ENCODE measurements at places on chromosomes 4 and X. TPM values are rescaled to one million over a fixed set of nuclear protein-coding genes. Genes with fewer than 3 reads are reported as not detected.
A peak's percentile ranks its signal among the peaks of the same experiment; 100 is the strongest.

The SCRG1 gene
- not detected for polyA plus RNA-seq

The USP17L28 gene
- polyA plus RNA-seq: not detected

The ANAPC4 gene
- 8.8 TPM for polyA plus RNA-seq

The CHST7 gene
- 1.2 TPM for polyA plus RNA-seq

The ANXA3 gene
- polyA plus RNA-seq: 109 TPM

The FGFR3 gene
- 6.0 TPM for polyA plus RNA-seq

The UGT2B10 gene
- polyA plus RNA-seq: 0.07 TPM

The NOP14 gene
- 10.4 TPM for polyA plus RNA-seq

The ADAM29 gene
- polyA plus RNA-seq: not detected

The PTPN13 gene
- polyA plus RNA-seq: 2.5 TPM

The NPNT gene
- polyA plus RNA-seq: 16.5 TPM

- H3K4me3 ChIP-seq: peak overlapping the region; percentile 35
- DNase-seq: peak; percentile 96
- no peaks in the 10 kb centered on the region for H3K4me1 ChIP-seq
- peak overlapping the region; percentile 92 for H3K27ac ChIP-seq
- no peaks in the 10 kb centered on the region for H3K27me3 ChIP-seq
- no peaks in the 10 kb centered on the region for H3K36me3 ChIP-seq
Observed at GRCh38 chrX:74536152-74536831, 78.1 kb downstream of the RLIM start.

DNA sequence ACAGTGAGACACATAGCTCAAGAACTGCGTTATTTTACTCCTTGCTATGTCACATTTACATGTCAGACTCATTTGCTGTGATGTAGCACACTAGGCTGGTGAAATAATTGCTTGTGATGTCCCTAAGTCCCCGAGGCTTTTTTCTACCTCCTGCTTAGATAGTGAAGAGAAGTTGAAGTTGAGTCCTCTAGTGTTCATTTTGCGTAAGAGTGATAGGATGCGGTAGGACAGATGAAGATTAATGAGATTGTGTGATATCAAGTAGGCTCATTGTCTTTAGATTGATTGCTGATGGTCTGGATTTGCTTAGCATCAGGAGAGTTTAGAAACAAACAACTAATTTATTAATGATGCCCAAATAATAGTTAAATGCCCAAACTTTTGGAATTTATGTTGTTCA is 173.6 kb upstream of the NUDT6 start:
- H3K27me3 ChIP-seq: no peaks in the 10 kb centered on the region
- H3K27ac ChIP-seq: no peak overlapping the region
- H3K4me1 ChIP-seq: no peaks in the 10 kb centered on the region
- no peaks in the 10 kb centered on the region for H3K36me3 ChIP-seq
- H3K4me3 ChIP-seq: no peak overlapping the region

DNA sequence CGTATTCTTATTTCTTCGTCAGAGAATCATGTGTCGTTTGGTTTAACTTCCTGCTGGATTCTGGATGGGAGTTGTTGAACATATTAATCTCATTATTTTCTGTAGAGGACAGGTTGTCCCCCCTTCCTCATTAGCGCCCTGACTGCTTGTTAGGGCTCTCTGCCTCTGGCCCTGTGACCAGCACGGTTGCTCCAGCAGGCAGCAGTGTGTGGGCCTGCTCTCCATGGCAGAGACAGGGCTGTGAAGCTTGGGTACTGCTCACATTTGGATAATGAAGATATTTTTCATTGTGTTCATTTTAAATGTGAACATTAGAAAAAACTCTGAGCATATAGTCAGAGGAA is 102.7 kb downstream of the KLHL8 start:
- H3K27ac ChIP-seq: peak overlapping the region; percentile 86
- peaks cover 63% of the 10 kb centered on the region for H3K4me1 ChIP-seq
- no peaks in the 10 kb centered on the region for H3K27me3 ChIP-seq
- H3K4me3 ChIP-seq: no peak overlapping the region
- no peak for DNase-seq
- peaks cover 42% of the 10 kb centered on the region for H3K36me3 ChIP-seq

DNA sequence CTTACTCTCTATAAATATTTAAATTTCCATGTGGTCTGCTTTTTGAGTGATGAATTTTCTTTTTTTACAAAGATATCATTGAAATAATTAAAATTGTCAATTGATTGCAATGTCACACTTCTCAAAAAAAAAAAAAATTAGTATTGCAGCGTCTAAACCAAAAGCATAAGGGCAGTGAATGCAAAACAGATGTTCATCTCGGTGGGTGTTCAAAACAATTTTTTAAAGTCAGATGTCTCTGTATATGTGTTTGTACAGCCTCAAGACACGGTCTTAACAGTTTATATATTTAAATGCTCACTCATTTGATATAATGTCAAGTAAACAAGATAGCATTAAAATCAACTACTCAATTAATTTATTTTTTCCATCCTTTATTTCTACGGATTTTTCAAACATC is 52.3 kb downstream of the PALLD start:
- no peaks in the 10 kb centered on the region for H3K4me1 ChIP-seq
- no peak for DNase-seq
- H3K27me3 ChIP-seq: no peaks in the 10 kb centered on the region
- no peak overlapping the region for H3K27ac ChIP-seq
- H3K4me3 ChIP-seq: no peak overlapping the region

GRCh38 chr4:1209821-1210220 is 37.4 kb upstream of the SPON2 start:
- H3K36me3 ChIP-seq: peaks cover 19% of the 10 kb centered on the region
- peak; percentile 94 for DNase-seq
- H3K4me1 ChIP-seq: peaks cover 61% of the 10 kb centered on the region
- H3K27ac ChIP-seq: peak overlapping the region; percentile 78
- H3K4me3 ChIP-seq: no peak overlapping the region

- H3K4me3 ChIP-seq: no peak overlapping the region
- DNase-seq: peak; percentile 72
- no peaks in the 10 kb centered on the region for H3K36me3 ChIP-seq
- H3K4me1 ChIP-seq: no peaks in the 10 kb centered on the region
Observed at GRCh38 chr4:122798101-122798500, 28.5 kb upstream of the FGF2 start.

GRCh38 chr4:17153572-17153971 is 255.1 kb upstream of the LDB2 start:
- H3K27me3 ChIP-seq: no peaks in the 10 kb centered on the region
- H3K4me3 ChIP-seq: no peak overlapping the region
- H3K36me3 ChIP-seq: no peaks in the 10 kb centered on the region

DNA sequence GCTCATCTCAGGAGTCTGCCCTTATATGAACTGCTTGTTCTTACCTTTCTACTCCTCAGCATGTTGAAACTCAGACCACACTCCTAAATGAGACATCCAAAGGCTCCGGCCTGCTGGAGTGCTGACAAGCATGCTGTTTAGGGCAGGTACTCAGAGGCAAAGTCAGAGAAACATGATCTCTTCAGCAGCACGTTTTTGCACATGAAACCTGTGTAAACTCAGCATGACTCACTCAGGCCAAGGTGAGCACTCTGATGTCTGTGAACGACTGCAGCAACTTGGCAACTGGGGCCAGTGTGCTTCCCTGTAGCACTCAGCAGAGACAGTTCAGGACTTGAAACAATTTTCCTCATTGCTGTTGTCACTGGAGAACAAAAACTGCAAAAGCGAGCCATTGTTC is 109.6 kb downstream of the PACRGL start:
- H3K4me1 ChIP-seq: peaks cover 14% of the 10 kb centered on the region
- no peaks in the 10 kb centered on the region for H3K27me3 ChIP-seq
- no peak overlapping the region for H3K4me3 ChIP-seq
- no peaks in the 10 kb centered on the region for H3K36me3 ChIP-seq
- peak overlapping the region; percentile 51 for H3K27ac ChIP-seq

GRCh38 chr4:141132709-141133145 is 542 bp downstream of the RNF150 start:
- no peaks in the 10 kb centered on the region for H3K36me3 ChIP-seq
- H3K4me3 ChIP-seq: peak overlapping the region; percentile 96
- H3K27ac ChIP-seq: peak overlapping the region; percentile 87
- H3K4me1 ChIP-seq: peaks cover 38% of the 10 kb centered on the region
- H3K27me3 ChIP-seq: no peaks in the 10 kb centered on the region
- peak; percentile 81 for DNase-seq

DNA sequence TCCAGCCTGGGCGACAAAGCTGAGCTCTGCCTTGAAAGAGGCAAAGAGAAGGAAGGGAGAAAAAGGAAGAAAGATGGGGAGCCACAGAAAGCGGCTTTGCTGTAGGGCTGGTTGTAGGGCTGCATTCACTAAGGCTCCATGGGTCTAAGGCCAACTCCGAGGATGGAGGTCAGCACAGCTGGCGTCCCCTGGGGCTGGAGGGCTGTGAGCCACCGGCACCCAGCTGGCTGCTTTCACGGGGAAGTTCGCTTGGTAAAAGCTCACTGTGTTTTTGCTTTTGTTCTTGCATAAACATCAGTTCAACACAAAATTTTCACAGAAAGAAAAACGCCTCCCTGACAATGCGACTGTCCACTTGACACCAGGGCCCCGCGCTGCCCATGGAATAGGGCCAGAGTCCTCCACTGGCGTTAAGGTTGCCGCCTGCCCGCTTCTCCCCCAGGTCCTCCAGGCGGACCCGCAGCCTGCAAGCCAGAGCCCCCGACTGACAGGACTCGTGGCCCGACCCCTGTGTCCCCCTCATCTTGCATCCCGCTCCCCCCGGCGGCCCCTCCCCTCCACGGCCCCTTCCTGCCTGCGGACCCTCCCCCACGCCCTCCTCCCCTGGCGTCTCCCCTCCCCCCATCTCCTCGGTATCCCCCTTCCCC is 1.1 kb downstream of the RNF212 start:
- H3K27me3 ChIP-seq: peaks cover 6% of the 10 kb centered on the region
- H3K36me3 ChIP-seq: no peaks in the 10 kb centered on the region

DNA sequence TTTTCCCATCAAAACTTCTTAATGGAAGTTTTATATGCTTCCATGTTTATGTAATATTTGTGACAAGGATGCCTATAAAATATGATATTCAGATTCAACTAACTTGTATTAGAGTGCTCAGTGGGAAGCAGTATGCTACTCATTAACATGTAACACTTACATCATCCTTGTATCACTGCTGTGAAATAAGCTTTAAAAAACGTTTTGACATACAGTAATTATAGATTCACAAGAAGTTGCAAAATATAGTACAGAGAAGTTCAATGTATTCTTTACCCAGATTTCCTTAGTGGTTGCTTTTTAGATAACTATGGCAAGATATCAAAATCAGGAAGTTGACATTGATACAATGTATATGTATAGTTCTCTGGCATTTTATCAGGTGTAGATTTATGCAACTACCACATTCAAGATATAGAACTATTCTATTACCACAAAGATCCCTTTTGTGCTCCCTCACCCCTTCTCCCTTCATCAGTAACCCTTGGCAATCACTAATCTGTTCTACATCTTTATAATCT is 56.3 kb downstream of the DTHD1 start:
- H3K27me3 ChIP-seq: no peaks in the 10 kb centered on the region
- H3K4me3 ChIP-seq: no peak overlapping the region
- H3K27ac ChIP-seq: no peak overlapping the region

GRCh38 chr4:103757631-103758030 is 37.8 kb upstream of the TACR3 start:
- no peaks in the 10 kb centered on the region for H3K27me3 ChIP-seq
- no peak overlapping the region for H3K4me3 ChIP-seq
- no peaks in the 10 kb centered on the region for H3K36me3 ChIP-seq
- H3K4me1 ChIP-seq: no peaks in the 10 kb centered on the region

- no peak overlapping the region for H3K4me3 ChIP-seq
- H3K27me3 ChIP-seq: no peaks in the 10 kb centered on the region
- no peak for DNase-seq
- H3K27ac ChIP-seq: peak overlapping the region; percentile 17
Observed at GRCh38 chr4:137635108-137635507, 102.8 kb upstream of the PCDH18 start.

DNA sequence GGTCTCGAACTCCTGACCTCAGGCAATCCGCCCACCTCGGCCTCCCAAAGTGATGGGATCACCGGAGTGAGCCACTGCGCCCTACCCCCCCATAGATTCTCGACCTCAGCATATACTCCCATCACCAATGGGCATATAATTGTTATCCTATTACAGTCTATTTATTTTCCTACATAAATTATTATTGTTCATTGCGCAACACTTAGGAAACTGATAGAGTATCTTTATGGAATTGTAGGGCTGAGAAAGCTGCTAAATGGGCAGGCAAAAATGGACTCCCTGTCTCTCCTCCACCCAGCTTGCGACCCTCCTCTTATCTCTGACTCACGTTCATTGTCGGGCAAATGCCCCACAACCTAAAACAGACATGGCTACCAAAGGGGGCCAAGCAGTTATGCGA is 1.0 kb downstream of the ERVMER34-1 start:
- H3K36me3 ChIP-seq: no peaks in the 10 kb centered on the region
- no peak overlapping the region for H3K4me3 ChIP-seq
- peaks cover 16% of the 10 kb centered on the region for H3K4me1 ChIP-seq
- H3K27me3 ChIP-seq: peaks cover 7% of the 10 kb centered on the region
- H3K27ac ChIP-seq: no peak overlapping the region

GRCh38 chr4:181687116-181687515 is 556.1 kb upstream of the TENM3 start:
- H3K27ac ChIP-seq: no peak overlapping the region
- H3K36me3 ChIP-seq: no peaks in the 10 kb centered on the region
- H3K27me3 ChIP-seq: no peaks in the 10 kb centered on the region

DNA sequence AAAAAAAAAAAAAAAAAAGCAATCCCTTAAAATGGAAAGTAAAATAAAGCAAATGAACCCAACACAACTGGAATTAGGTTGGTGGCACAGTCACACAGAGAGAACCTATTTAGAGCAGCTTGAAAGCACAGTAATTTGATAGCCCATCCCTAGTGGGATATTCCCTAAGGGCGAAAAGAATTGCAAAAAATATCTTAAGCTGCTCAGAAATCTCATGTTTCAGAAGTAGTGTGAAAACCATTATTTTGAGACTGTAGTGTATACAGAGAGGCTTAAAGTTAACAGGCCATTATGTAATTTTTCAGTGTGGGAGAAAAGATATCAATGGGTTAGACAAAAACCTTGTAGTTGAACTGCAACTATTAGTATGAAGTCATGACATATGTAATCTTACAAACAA is 40.0 kb upstream of the DHX15 start:
- no peaks in the 10 kb centered on the region for H3K36me3 ChIP-seq
- DNase-seq: no peak
- no peaks in the 10 kb centered on the region for H3K4me1 ChIP-seq
- no peaks in the 10 kb centered on the region for H3K27me3 ChIP-seq
- H3K27ac ChIP-seq: no peak overlapping the region

- no peaks in the 10 kb centered on the region for H3K36me3 ChIP-seq
- H3K4me1 ChIP-seq: no peaks in the 10 kb centered on the region
- no peak for DNase-seq
- H3K4me3 ChIP-seq: no peak overlapping the region
Observed at GRCh38 chrX:1178580-1179057, 33.8 kb downstream of the CRLF2 start.

- H3K4me1 ChIP-seq: peaks cover 4% of the 10 kb centered on the region
- no peak overlapping the region for H3K27ac ChIP-seq
- DNase-seq: no peak
- H3K36me3 ChIP-seq: no peaks in the 10 kb centered on the region
- no peaks in the 10 kb centered on the region for H3K27me3 ChIP-seq
Observed at GRCh38 chr4:99853999-99854398, 37.4 kb downstream of the DAPP1 start.

GRCh38 chr4:17448689-17449088 is 63.2 kb downstream of the QDPR start:
- H3K27ac ChIP-seq: no peak overlapping the region
- H3K27me3 ChIP-seq: no peaks in the 10 kb centered on the region
- no peak for DNase-seq
- H3K4me3 ChIP-seq: no peak overlapping the region
- no peaks in the 10 kb centered on the region for H3K36me3 ChIP-seq

GRCh38 chr4:139718833-139719232 is 53.2 kb downstream of the MGST2 start:
- no peak for DNase-seq
- no peaks in the 10 kb centered on the region for H3K36me3 ChIP-seq
- H3K4me1 ChIP-seq: peaks cover 2% of the 10 kb centered on the region

Measured in sigmoid colon (tissue), 7 donors.